Astrocyte (in vitro differentiated cells and primary cell): ENCODE measurements at places on chromosomes 7 and 10.

- DNase-seq: no peak
These were observed 89.4 kb upstream of the SEMA3E start for GRCh38 chr7:83738291-83738835.

DNA sequence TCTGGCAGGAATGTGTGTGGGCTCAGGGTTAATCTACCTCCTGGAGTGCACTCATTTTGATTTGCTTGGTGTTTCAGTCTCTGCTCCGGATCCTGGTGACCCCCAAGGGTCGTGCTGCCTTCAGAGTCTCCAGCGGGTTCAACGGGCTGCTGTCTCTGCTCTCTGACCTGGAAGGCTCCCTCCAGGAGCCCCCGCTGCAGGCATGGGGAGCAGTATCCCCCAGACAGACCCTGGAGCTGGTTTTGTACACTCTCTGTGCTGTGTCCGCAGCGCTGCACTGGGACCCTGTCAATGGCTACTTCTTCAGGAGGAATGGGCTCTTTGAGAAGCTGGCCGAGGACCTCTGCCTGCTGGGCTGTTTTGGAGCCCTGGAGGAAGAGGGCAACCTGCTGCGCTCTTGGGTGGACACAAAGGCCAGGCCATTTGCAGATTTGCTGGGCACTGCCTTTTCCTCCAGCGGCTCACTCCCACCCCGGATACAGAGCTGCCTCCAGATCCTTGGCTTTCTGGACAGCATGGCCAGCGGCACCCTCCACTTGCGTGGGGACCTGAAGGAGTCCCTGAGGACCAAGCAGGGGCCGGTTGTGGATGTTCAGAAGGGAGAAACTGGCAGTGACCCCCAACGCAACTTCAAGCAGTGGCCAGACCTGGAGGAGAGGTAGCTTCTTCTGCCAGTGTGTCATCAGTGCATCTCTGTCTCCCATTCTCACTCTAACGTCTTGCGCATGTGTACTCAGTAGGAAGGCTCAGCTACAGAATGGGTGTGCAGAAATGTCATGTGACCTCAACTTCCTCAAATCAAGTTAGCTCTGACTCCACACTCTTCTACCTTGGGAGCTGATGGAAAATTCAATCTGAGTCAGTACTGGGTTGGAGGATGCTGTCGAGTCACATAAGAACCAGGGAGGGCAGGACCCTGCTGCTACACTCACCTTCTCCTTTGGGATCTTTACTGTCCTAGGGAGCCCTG lies 58.5 kb downstream of the WDFY4 start:
- no peak for DNase-seq

GRCh38 chr10:4607681-4608080 lies 218.3 kb upstream of the AKR1E2 start:
- no peak for DNase-seq

DNA sequence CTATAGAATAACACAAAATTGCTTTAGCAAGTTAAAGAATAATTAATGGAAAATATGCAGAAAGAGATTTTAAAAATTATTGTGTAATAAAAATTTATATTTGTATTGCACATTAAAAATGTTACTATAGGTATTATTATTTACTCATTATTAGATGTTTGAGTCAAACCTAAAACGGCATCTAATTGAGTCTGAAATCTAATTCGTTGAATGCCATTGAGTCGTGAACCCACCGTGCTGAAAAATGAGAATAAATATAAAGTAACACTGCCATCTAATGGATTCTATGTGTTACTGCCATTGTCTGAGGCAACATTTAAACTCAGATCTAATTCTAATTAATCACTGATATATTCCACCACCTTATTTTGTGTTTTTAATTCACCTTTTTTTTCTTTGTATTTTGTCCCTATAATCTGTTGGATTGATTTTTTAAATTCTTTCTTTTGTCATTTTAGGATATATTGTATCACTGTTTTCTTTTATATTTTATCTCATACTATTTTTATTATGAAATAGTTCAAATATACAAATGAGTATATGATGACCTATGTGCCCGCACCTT lies 62.2 kb downstream of the SAMD9 start:
- DNase-seq: peak; percentile 18

DNA sequence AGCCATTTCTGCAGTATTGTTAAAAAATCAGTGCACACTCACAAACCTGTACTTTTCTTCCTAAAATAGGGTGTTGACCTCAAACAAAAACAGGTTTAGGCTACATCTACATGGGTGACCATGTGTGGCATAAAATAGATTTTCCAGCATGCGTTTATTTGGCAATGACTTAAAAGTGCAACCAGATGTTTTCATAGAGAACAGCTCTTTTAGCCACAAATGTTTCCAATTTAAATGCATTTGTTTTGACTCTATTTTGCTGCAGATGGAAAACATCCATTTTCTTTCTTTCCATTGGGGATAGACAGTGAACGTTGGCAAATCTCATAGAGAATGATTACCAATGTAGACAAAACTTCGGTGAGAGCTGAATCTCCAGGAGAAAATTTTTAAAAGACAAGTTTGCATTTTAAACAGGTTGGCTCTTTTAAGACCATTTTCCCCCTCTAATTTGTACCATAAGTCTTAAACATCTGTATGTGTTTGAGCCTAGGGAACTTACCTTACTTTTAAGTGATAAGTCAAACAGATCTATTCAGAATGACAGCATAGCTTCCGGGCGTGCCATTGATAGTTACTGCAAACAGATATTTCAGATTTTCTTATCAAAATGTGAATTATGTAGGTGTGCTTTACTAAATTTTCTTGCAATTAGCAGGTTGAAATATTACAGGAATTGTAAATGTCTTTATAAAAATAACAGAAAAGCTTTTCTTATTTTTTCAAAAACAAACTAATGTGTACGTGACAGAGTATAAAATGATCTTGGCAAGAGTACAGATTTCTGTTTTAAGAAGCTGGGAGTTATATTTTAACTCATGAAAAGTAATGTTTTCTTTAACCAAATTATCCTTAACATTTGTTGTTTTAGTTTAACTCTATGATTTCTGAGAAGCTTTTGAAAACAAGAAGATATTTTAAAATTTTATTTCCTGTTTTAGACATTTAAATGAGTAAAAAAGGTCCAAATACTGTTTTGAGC lies 144.9 kb downstream of the HGF start:
- DNase-seq: no peak

DNA sequence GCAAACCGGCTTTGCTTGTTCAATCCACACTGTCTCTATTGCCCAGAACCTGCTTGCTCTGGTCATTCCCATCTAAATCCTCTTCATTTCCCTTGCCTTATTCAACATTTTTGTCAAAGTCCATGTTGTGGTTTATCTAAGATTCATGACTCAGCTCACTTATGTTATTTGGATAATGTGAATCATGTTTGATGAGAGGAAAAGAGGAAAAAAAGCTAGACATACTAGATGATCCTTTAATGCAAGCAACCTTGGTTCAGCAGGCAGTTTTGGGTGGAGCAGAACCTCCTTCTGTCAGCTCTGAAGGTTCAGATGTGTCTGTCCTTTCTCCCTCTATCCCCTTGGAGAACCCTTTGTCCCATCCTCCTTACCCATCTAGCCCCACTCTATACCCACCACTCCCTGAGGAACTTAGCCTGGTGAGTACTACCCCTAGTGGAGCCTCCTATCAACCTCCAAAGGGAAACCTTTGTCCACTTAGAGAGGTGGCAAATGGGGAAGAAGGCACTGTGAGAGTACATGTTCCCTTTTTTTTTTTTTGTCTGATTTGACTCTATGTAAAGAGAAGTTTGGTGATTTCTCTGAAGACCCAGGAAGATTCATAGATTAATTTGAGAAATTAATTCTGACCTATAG lies 2.1 kb upstream of the SAMD9L start:
- peak; percentile 59 for DNase-seq

DNA sequence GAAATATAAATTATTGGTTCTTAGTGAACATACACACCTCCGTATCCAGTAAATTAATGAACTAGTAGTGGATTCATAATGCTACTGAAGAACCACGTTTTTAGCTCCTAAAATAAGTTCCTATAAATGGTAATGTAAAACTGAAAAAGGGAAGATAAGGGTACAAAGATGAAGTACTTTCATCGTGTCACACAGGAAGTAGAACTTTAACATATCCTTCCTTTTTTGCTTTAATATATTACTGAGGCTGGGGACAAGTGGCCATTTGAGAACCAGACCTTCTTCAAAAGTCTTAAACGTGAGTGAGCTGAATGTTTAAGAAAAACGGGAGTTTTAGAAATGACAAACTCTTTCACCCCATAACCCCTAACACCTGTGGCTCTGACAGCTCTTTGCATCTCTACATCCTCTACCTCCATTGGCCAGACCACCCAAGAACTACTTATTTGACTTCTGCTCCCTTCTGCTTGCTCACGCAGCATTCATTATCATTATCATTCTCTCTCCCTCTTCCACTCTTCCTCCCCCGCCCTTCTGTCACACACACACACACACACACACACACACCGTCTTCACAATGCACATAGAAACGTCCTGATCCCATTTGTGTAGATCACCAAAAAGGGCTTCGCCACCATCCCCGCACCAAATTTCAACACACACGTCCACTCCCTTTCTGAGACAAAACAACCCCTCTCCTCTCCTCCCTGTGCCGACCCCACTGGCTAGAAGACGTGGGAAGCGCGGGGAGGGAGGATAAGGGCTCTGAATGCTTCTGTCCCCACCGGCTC lies 677 bp downstream of the SKAP2 start:
- DNase-seq: peak; percentile 5

- DNase-seq: peak; percentile 47
These were observed 16.9 kb upstream of the PRF1 start for GRCh38 chr10:70619271-70620019.

- no peak for DNase-seq
These were observed 20.5 kb upstream of the RASGEF1A start for GRCh38 chr10:43287056-43288007.

DNA sequence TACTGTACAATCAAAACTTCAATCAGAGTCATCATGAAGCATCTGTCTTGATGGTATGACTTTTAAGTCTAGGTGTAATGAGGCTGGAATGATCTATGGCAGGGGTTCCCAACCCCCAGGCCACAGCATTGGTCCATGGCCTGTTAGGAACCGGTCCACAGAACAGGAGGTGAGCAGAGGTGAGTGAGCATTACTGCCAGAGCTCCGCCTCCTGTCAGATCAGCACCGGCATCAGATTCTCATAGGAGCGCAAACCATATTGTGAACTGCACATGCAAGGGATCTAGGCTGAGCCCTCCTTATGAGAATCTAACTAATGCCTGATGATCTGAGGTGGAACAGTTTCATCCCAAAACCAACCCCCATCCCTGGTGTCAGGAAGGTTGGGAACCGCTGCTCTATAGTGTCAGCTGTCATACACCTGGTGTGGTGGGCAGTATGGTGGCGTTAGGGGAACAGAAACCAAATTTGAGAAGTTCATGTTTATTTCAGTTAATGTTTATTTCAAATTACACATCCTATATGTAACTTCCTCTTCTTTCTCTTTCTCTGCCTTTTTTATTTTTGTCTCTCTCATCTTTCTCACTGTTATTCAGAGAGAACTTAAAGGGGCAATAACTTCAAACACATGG lies 432.6 kb downstream of the TNS3 start:
- no peak for DNase-seq

DNA sequence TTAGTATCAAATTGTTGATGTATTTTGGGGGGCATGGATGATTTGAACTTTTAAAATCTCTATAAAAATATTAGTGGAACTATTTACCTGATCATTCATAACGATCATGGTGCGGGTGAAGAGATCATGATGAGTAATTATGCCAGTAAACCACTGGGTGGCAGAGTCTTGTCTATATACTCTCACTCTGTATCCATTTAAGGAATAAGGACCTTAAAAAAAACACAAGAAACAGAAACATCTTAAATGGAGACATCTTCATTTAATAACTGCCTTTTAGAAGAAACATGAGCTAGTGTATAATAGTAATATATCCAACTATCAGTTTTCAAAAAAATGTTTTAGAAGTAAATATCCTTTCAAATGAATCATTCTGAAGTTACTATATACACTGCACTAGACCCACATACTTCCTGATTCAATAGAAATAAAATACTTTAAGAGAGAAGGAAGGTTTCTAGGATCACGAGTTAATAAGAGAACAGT lies 84.0 kb downstream of the NRBF2 start:
- DNase-seq: peak; percentile 45

GRCh38 chr7:651032-651728 lies 75.3 kb upstream of the DNAAF5 start:
- DNase-seq: no peak
